ENCODE measurements at places on chromosomes 11 and 22.
A peak's percentile ranks its signal among the peaks of the same experiment; 100 is the strongest.

DNA sequence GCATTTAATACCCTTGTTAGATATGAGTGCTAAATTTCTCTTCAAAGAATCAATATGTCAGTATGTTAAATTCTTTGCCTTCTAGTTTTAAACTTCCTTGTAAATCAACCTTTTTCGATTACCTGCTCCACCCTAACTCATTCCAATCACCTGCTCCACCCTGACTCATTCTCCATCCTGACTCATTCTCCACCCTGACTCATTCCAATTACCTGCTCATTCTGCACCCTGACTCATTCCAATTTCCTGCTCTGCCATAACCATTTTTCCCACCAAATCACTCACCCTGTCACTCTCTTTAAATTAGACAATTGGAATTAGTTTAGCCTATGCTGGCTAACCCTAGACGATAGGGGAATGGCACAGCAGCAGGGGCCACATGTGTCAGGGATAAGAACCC is 519.5 kb upstream of the LRRC4C start:
- peak; percentile 1 for DNase-seq

DNA sequence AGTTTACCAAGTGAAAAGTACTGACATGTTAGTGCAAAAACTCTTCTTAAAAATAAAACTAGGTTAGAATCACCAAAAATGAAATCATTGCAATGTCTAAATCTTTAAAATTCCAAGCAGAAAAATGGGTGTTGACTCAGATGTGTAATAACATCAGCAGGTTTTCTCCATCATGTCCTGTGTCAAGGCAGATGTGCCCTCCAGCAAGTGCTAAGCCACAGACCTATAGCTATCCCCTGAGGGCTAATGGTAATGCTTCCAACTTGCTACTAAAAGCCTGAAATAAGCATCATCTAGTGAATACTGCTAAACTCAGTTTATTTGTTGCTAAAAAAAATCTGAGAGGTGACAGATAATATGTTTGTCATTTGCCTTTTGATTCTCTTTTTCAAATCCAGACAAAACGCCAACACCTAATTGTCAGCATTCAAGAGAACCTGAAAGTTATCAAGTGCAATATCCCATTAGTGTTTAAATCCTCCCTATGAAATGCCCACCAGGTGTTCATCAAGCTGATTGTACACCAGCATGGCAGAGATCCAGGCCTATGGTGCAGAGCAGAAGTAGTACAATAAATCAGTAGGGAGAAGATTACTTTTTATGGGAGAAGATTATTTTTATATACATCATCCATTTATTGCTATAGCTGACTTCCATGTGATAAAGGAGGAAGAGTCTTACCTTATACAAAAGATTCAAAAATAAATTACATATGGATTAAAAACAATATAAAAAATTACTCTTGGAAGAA is 55.1 kb upstream of the SYT9 start:
- no peak for DNase-seq

DNA sequence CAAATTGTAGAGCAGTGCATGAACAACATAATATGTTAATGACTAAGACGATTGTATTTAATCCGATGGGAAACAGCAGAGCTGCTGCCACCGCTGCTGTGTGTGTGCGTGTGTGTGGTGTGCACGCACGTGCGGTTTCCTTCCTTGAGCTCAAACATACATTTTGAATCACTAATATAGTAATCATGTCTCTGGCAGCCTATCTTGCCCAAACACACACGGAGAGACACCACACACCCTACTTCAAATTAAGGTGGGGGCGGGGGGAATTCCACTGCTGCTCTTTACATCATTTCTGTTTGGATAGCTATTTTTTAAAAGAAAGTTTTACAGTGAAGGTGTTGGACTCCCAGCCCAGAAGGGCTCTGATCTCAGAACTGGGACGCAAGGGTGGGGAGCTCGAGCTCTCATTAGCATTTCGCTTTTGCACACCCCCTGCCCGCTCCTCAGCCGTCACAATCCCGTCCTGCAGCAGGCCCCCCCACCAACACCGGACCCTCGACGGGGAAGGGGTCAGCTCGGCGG is 651 bp upstream of the FAM83F start:
- no peak for DNase-seq

GRCh38 chr11:58597486-58598144 is 18.8 kb downstream of the ZFP91 start:
- DNase-seq: peak; percentile 53

DNA sequence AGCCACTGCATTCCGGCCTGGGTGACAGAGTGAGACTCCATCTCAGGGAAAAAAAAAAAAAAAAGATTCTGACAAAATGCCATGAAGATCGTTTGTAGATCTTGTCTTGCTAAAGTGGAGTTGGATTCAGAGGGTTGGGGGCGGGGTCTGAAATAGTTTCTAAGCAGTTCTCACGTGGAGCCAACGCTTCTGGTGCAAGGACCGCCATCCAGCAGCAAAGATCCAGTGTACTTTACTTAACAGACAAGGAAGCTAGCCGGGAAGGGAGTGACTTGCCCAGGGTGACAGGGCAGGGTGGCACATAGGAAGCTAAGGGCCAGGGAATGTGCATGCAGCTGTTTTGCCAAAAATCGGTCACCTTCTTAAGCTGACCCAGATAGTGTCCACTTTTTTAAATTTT is 27.4 kb downstream of the APOL1 start:
- DNase-seq: no peak

DNA sequence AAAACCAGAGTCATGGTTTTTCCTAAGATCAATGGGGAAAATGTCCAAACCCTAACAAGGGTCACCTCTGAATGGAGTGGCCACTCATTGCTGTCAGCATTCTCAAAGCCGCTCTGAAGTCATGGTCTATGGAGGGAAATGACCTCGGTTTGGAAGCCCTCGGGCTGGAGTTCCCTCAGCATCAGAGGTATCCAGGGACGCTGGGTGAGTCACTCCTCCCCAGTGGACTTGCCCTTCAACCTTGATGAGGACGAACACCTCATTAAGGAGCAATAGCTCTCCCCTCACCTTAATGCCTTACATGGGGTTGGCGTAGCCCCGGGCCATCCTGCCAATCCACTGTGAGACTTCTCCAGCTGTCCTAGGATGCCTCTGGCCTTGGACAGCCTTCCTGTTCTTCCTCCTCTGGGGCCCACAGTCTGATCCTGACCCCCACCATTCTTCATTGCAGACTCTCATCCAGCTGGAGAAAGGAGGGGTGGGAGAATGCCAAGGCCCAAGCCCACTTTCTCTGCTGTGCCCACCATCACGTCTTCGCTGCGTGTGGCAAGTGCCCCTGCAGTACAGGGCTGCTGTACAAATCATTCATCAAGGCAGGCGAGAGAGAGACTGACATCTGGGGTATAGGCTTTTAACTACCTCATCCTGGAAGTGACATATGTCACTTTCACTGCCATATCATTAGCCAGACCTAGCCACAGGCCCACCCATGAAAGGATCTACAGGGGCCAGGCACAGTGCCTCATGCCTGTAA is 25.4 kb upstream of the MYH9 start:
- no peak for DNase-seq

DNA sequence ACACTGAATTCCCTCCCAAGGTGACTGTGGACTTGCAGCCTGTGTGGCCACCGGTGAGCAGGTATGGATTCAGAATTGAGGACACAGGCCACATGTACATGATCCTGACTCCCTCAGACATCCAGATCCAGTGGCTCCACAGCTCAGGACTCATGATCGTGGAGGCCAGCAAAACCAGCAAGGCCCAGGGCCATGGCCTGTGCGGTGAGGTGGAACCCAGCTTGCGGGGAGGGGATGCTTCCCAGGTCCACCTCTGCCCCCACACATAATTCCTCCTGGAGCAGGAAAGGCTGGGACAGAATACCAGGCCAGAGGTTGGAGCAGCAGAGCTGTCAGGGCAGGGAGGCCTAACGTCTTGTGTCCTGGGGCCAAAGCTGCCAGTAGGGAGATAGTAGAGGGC is 82.1 kb downstream of the OTOG start:
- DNase-seq: no peak

DNA sequence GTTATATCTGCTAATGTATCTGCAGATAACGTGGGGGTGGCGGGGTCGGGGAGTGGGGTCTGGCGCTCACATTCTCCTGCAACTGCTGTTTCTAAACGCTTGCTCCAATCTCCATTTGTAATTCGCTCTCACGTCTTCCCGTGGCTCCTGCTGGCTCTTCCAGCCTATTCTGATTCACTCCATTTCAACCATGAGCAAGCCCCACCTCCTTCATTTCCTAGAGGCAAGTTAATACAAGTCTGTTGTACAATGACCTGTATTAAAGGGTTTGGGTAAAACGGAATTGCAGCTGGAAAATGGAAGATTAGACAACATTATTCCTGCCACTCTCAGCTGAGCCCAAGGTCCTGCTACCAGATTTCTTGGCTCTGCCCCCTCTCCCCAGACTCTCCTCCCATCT is 132.3 kb downstream of the CSNK2A3 start:
- no peak for DNase-seq

DNA sequence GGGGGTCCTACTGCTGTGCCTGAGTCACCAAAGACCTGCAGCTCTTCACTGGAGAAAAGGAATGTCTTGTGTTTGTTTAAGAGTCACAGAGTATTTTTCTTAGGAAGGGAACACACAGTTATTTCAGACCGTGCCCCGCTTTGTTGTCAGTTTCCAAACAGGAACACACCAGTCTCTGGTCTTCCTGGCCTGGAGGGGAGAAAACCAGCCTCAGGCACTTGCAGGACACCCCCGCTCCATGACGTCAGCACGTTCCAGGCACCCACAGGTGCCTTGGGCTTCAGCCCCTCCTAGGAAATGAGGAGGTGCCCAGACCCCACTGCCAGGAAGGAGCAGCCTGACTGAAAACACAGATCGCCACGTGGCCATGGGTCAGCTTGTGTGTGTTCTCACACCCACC is 5.4 kb downstream of the DEAF1 start:
- no peak for DNase-seq

GRCh38 chr11:74084796-74085541 is 76.1 kb upstream of the UCP3 start:
- no peak for DNase-seq

GRCh38 chr11:43916621-43917020 is 25.8 kb upstream of the C11orf96 start:
- no peak for DNase-seq

- DNase-seq: peak; percentile 34
These were observed 748 bp downstream of the RAB30 start for GRCh38 chr11:83070731-83071566.

DNA sequence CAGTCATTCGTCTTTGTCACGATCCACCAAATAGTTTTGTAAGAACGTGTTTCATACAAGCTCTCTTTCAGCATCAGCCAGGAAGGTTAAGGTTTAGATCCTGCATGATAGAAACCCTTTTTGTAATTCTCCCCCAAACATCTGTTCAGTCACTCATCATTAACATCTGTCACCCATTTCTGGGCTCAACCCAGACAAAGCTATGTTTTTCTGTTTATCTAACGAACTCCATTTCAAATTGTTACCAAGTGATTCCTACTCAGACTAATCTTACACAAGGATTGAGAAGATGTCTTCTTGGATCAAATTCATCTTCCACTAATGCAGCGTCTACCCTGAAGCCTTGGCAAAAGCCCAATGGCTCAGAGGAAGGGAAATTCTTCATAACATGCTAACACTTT is 58.8 kb downstream of the FZD4 start:
- DNase-seq: no peak

- DNase-seq: no peak
These were observed 84.4 kb downstream of the BDNF start for GRCh38 chr11:27615833-27616232.

DNA sequence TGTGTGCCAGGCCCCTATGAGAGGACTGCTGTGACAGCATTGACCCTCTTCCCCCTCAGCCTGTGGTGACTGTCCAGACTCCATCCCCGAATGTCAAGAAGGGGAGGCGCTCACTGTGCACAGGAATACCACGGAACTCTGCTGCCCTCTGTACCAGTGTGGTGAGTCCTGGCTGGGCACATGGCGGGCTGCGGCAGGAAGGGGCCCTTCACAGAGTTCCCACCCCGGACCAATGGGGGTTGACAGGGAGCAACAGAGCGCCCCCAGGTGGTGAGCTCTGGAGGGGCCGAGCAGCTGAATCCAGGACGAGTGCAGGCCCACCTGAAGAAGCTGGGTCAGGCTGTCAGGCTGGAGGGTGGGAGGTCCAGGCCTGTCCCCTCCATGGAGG is 83.8 kb upstream of the MYOD1 start:
- DNase-seq: no peak

DNA sequence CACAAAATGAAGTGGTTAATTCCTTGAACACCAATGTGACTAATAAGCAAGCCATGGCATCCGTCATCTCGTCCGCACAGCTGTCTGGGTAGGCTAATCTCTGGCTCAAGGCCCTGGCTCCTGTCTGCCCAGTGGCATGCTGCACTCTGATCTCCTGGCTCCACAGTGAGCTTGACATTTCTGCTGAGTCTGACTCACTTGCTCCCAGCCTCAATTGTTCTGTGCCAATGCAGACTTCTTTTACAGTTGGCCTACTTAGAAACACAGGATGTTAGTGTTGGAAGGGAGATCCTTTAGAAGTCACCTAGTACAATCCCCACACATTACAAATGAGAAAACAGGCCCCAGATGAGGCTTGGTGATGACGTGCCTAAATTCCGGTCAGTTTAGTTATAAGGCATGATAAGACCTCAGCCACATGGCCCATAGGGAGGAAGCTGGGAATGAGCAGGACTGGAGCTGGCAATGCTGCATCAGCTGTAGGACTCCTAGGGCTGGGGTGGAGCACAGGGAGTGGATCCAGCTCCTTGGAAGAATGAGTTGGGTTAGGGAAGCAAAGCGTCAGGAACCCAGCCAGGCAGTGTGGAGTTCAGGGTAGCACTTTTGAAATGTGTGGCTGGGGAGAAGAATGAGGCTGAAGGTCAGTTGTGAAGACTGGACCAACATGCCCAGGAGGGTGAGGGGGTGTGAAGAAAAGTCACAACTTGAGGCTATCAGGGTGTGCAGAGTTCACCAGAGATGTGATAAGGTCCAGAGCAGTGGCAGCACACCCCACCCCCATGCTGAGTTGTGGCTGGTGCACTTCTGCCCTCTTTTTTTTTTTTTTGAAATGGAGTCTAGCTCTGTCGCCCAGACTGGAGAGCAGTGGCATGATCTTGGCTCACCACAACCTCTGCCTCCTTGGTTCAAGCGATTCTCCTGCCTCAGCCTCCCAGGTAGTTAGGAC is 70.2 kb upstream of the EED start:
- no peak for DNase-seq

DNA sequence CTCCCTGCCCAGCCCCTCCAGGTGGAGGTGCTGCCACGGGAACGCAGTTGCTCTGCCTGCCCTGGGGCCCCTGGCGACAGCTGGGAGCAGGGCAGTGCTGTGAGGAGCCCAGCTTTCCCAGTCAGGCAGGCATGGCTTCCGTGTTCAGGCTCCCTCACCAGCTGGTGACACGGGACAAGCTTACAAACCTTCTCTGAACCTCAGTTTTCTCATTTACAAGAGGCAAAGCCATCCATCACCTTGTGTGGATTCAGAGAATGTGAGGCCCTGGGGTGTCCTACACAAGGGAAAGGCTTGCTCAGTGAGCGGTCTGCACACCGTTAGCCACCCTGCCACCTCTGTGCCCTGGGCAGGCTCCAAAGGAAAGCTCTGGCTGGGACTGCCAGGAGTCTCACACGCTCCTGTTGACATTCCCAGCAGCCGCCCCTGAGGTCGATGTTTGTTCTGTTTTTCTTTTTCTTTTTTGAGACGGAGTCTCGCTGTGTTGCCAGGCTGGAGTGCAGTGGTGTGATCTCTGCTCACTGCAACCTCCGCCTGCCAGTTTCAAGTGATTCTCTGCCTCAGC is 23.5 kb downstream of the SUN2 start:
- DNase-seq: no peak

- no peak for DNase-seq
These were observed 14.9 kb downstream of the GAS2 start for GRCh38 chr11:22681281-22681812.

GRCh38 chr11:99881610-99882009 is 805.5 kb upstream of the ARHGAP42 start:
- DNase-seq: no peak

GRCh38 chr11:46724088-46724487 is 5.1 kb downstream of the F2 start:
- DNase-seq: no peak

Measured in activated CD4-positive, alpha-beta T cell treated with anti-CD3 and anti-CD28 coated beads, Interleukin-2, amount 50 U/mL, for 16 hours (primary cell).